ENCODE measurements at places on chromosomes 5 and 9. TPM values are rescaled to one million over a fixed set of nuclear protein-coding genes. Genes with fewer than 3 reads are reported as not detected.

The SOX30 gene
- not detected for total RNA-seq

The ZFYVE16 gene
- 21.6 TPM for total RNA-seq

The MIER3 gene
- total RNA-seq: 7.2 TPM

The LHX3 gene
- not detected for total RNA-seq

The NPM1 gene
- 1,118 TPM for total RNA-seq

The CBY3 gene
- not detected for total RNA-seq

The ZNF608 gene
- 11.0 TPM for total RNA-seq

The BAAT gene
- not detected for total RNA-seq

The INSL4 gene
- not detected for total RNA-seq

The SMIM3 gene
- 0.34 TPM for total RNA-seq

The ARSK gene
- total RNA-seq: 8.2 TPM

The PRR16 gene
- total RNA-seq: not detected

The FRRS1L gene
- total RNA-seq: not detected

The TLR4 gene
- 147 TPM for total RNA-seq

The PCDHGC5 gene
- 0.20 TPM for total RNA-seq

The UNC13B gene
- total RNA-seq: 35.0 TPM

The HNRNPH1 gene
- 275 TPM for total RNA-seq

The TLE4 gene
- total RNA-seq: 26.1 TPM

The LECT2 gene
- total RNA-seq: not detected

The CTSV gene
- total RNA-seq: 1.3 TPM

The C5orf46 gene
- total RNA-seq: not detected

The RUSC2 gene
- total RNA-seq: 47.0 TPM

The MEF2C gene
- total RNA-seq: 48.6 TPM

The IRF1 gene
- 63.9 TPM for total RNA-seq

The CDC20B gene
- total RNA-seq: not detected

The IFNB1 gene
- total RNA-seq: 0.13 TPM

The MOB3B gene
- 0.30 TPM for total RNA-seq

The CD72 gene
- not detected for total RNA-seq

The NDST1 gene
- total RNA-seq: 129 TPM

The CYLC2 gene
- total RNA-seq: not detected

The EPB41L4B gene
- total RNA-seq: 0.39 TPM

The NUTM2G gene
- total RNA-seq: not detected

The HSPA4 gene
- total RNA-seq: 106 TPM

The PTGS1 gene
- total RNA-seq: 1.5 TPM

The SLIT3 gene
- under 0.01 TPM for total RNA-seq

The C9 gene
- not detected for total RNA-seq

The CDH18 gene
- total RNA-seq: not detected

The C5orf52 gene
- not detected for total RNA-seq

The RNF183 gene
- not detected for total RNA-seq

The C9orf85 gene
- total RNA-seq: 9.4 TPM

The KIAA1191 gene
- total RNA-seq: 96.7 TPM

The SLC34A1 gene
- not detected for total RNA-seq

The DMRT3 gene
- not detected for total RNA-seq

The ZNF300 gene
- 3.4 TPM for total RNA-seq

The ZNG1C gene
- total RNA-seq: 13.1 TPM

The GKAP1 gene
- total RNA-seq: 1.3 TPM

The CERCAM gene
- 19.5 TPM for total RNA-seq

The AGXT2 gene
- not detected for total RNA-seq

The PCSK5 gene
- 4.9 TPM for total RNA-seq

The CKMT2 gene
- 0.44 TPM for total RNA-seq

Measured in mammary microvascular endothelial cell (primary cell).